Activated CD4-positive, alpha-beta T cell treated with anti-CD3 and anti-CD28 coated beads, Interleukin-2, amount 10 ng/mL, durations not matched to agents 7 days and 5 days (primary cell): ENCODE measurements at places on chromosomes 7 and 10. TPM values are rescaled to one million over a fixed set of nuclear protein-coding genes. Genes with fewer than 3 reads are reported as not detected.

DNA sequence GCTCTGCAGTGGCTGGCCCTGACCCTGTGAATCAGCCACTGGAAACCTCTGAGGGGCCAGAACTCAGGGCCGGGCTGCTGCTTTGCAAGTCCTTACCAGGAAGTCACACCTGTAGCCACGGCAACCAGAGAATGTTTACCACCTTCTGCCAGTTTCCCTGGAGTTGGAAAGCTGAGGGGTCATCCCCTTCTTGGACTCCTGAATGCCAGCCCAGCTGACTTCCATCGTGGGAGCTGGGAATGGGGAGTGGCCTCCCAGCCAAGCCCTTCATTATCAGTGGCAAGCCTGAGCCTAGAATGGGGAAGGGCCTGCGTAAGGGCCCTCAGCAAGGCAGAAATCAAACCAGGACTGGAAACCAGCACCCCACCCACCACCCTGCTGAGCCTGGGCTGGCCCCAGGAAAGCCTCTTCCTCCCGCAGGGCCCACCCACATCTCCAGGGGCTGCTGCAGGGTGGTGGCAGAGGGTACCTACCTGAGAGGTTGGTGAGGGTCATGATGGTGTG, 6.5 kb upstream of the CRHR2 start:
- no peak for DNase-seq

DNA sequence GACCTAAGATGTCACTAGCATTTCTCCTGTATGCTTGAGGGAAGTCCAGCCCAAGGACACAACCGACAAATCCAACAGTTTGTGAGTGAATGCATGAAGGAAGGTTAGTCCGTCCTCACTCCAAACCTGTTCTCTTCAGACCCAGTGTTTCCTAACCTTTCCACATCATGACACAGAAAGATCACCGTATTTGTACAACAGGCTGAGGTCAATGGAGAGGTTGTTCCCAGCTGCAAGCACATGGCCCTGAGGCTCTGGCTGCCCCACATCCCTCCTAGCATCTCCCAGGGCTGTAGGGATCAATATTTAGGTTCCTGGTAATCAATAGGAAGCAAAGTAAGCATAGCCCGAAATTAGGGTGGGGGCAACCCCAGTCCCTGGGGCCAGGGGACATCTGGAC, 227.9 kb downstream of the PLXNA4 start:
- DNase-seq, result no peak

DNA sequence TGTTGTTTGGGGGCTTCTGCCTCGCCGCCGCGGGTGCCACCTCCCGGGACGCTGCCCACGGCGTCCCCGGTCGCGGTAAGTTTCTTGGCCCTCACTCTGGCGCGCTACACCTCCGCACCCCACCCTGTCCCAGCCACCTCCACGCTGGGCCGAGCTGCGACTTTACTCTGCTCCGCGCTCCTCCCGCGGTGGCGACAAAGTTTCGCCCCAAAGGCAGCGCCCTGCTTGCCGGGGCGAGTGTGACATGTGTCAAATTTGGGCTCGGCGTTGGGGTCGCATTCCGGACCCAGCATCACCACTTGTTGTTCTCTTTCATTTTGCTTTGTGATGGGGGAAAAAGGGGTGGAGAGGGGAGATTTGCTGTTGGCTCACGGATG, 167.7 kb upstream of the PPP1R3A start:
- DNase-seq, result no peak

DNA sequence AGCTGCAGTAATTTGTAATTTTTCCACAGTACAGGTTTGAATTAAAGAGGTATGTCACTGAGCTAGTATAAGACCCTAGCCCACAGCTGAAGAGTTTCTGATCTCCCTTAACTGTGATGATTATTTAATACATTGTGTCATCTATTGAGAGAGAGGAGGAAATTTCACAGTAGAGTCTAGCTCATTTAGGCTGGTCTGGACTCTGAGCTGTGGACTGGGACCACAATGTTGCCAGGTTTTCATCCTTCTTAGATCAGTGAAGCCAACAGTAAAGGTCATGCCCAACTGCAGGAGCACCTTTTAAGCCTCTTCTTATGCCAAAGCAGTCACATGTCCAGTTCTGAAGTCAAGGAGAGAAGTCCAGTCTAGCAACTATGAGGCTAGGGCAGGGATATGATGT, 8.9 kb downstream of the TES start:
- no peak for DNase-seq

DNA sequence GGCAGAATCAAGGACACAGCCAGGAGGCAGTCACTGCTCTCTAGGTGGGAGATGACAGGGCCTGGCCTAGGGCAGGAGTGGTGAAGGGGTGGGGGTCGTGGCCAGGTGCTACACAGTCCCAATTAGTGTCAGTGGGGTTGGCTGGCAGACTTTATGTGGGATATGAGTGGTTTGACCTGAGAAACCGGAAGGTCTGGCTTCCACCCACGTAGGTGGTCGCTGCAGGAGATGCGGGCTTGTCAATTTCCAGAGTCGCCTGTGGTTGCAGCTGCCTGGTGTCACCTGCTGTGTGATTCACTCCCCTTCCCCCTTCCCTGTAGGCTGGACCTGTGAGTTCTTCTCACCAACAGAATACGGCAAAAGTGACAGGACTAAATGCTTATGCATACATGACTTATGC, 124.3 kb downstream of the KLF6 start:
- no peak for DNase-seq

GRCh38 chr7:140494867-140495266, 15.6 kb upstream of the MKRN1 start:
- DNase-seq, result no peak

- DNase-seq, result no peak
Observed at GRCh38 chr7:93117327-93117726, 452 bp downstream of the SAMD9 start.

GRCh38 chr7:143504215-143504936, 26.7 kb downstream of the TAS2R41 start:
- no peak for DNase-seq

- DNase-seq, result no peak
Observed at GRCh38 chr7:80134115-80134535, 506 bp upstream of the GNAI1 start.

DNA sequence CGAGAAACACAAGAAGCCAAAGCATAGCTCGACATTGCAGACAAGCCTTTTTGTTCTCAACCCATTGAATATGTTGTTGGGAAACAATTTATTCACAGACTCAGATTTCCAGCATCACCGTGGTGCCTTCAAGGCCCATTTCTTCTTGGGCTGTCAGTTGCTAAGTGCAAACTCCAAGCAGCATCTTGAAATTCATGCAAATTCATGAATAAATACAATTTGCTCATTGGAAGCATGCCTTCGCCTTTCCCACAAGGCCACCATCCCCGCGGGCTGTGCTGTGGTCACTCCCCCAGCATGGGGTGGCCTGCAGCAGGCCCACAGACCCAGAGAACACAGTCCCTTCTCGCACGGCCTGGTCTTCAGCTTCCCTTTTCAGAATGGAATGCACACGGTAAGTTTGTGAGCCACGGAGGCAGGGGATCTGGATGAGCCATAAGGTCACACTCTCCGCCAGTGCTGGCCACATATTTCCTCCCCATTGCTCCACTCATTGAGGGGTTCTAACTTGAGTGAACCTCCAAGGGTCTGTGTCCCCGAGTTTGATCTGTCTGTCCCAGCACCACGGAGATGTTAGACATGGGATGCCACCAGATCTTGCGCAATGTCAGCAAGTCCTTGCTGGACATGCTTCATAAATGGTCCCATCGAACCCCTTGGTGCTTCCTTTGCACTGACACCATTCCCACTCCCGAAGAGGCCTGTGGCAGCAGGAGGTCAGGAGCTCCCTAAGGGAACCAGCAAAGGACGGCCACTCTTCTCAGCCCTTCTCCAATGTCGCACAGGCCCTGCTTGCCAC, 109.5 kb downstream of the GFRA1 start:
- DNase-seq, result no peak

DNA sequence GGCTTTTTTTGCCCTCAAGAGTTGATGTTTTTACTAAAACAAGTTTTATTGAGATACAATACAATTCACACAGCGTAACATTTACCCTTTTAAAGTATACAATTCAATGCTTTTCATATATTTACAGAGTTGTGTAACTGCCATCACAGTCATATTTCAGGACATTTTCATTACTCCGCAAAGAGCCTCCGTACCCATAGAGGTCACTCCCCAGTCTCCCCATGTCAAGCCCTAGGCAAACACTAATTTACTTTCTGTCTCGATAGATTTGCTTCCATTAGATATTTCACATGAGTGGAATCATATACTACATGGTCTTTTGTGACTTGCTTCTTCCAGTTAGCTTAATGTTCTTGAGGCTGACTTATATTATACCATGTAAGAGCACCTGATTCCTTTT, 183.8 kb downstream of the PRKCQ start:
- no peak for DNase-seq

- DNase-seq, result no peak
Observed at GRCh38 chr7:148607151-148607661, 16.6 kb downstream of the C7orf33 start.

DNA sequence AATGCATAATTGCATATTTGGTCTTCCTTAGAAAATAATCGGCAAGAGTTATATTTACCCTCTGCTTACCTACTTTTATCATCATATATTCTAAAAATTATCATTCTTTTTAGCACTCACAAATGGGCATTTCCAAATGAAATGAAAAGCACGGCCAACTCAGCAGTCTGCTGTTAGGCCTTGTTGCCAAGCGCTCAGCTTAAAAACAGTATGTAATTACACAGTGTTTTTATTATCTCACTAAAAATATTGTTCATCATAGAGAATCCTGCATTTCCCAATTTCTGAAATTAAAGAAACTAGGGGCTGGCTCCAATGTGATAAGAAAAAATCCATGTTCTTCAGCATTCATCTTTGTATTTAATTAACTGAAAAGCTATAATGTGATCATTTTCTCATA, 391.7 kb upstream of the ADARB2 start:
- DNase-seq, result no peak

- DNase-seq, result no peak
Observed at GRCh38 chr7:81525841-81526240, 244.0 kb downstream of the HGF start.

DNA sequence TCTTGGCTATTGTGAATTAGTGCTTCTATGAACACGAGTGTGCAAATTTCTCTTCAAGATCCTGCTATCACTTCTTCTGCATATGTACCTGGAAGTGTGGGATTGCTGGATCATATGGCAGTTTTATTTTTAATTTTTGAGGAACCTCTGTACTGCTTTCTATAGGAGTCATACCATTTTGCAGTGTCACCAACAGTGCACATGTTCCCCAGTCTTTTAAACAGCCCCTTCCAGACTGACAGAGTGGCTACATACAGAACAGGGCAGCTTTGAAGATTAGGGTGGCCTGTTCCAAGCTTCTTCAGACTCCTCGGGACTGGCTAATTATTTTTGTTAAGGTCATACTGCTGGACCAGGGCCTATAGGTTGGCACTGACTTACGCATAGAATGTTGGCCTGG, 82.9 kb downstream of the AUTS2 start:
- DNase-seq, result no peak

GRCh38 chr7:322111-322671, 32.2 kb downstream of the FOXL3 start:
- peak; percentile 80 for DNase-seq

DNA sequence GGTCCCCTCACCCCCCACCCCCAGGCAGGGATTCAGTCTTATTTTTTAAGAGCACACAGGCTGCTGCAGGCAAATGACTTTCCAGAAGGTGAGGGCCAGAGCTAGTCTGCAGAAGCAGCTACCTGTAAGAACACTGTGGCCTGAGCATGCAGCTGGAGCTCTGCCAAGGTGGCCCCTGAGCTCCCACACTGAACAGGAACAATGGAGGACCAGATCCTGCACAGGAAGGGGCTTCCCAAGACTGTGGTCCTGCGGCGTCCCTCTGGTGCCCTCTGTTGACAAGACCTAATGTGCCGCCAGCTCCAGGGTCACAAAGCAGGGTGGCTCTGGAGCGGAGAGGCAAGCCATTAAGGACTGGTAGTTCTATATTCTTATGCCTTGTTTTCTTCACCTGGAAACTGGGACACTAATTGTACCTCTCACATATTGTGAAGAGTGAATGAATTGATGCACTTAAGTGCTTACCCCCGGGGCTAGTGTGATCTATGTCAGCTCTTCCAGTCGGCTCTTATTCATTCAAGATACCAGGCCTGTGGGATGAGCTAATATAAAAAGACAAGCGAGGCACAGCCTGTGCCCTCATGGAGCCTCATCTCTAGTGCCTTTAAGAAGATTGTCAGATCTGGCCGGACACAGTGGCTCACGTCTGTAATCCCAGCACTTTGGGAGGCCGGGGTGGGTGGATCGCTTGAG, 8.0 kb upstream of the BEND7 start:
- no peak for DNase-seq

DNA sequence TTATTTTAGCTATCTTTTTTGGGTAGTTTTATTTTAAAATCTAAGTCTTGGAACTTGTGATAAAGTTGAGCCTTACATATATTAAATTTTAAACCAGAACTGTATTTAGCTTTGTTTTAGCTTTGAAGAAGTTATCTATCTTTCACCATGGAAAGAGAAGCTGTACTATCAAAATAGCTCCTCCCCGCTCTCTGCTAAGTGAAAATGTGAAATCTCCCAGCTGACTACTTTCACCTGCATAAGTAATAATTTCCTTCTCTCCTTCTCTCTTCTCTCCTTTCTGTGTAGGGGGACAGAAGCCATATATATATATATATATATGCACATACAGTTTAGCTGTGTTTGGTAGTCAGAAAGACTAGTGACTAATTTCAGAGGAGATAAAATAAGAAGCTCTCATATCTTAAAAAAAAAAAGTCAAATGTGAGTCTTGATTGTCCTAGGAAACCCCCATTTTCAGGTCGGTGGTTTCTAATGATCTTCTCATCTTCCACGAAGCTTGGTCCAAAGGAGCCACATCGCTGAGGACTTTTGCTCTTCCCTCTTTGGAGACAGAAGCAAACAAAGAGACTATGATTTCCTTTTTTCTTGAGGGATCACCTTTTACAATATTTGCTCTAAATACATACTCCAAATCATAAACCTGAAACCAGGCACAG, 30.6 kb upstream of the GDI2 start:
- no peak for DNase-seq

The FAM25C gene
- not detected for total RNA-seq

The OPN1SW gene
- not detected for total RNA-seq

The TAS2R5 gene
- 1.3 TPM for total RNA-seq

The SCD gene
- 117 TPM for total RNA-seq

The C7orf57 gene
- total RNA-seq, result 0.10 TPM

The CNNM2 gene
- 6.3 TPM for total RNA-seq

The TBRG4 gene
- 102 TPM for total RNA-seq

The ASB15 gene
- total RNA-seq, result not detected

The CHRM2 gene
- total RNA-seq, result not detected

The ODAD2 gene
- total RNA-seq, result not detected

The CPA2 gene
- total RNA-seq, result not detected
